ENCODE measurements at places on chromosomes 3 and 15.

GRCh38 chr3:1092771-1093170 lies at the start of gene CNTN6:
CNTN6 (plus strand) TSS chr3:1093024; CDS start chr3:1148009, 54,985 bp downstream.
- H3K27ac ChIP-seq, result no peak within 1 kb of the TSS
- H3K4me1 ChIP-seq, result no peaks in the 10 kb centered on the region
- DNase-seq, result no peak
- no peaks in the 10 kb centered on the region for H3K27me3 ChIP-seq

GRCh38 chr3:59234884-59235633 lies 185.2 kb upstream of the CFAP20DC start:
- peaks cover 9% of the 10 kb centered on the region for H3K27me3 ChIP-seq
- H3K36me3 ChIP-seq, result no peaks in the 10 kb centered on the region
- DNase-seq, result no peak
- no peaks in the 10 kb centered on the region for H3K4me1 ChIP-seq
- no peak overlapping the region for H3K27ac ChIP-seq

DNA sequence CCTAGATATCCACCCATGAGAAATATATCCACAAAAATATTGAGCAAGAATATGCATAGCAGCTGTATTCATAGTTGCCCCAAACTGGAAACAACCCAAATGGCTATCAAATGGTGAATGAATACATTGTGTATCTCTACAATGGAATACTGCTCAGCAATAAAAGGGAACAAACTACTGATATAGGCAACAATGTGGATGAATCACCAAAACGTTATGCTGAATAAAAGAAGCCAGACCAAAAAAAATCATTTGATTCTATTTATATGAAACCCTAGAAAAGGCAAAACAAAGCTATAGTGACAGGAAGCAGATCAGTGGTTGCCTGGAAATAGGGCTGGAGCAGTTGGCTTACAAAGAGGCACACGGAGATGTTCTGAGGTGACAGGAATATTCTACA lies 15.5 kb upstream of the CMTM7 start:
- no peak overlapping the region for H3K27ac ChIP-seq
- H3K4me3 ChIP-seq, result no peak overlapping the region
- DNase-seq, result no peak
- no peaks in the 10 kb centered on the region for H3K36me3 ChIP-seq

GRCh38 chr3:123618768-123619484 lies 34.1 kb upstream of the HACD2 start:
- no peaks in the 10 kb centered on the region for H3K27me3 ChIP-seq
- peaks cover 6% of the 10 kb centered on the region for H3K36me3 ChIP-seq
- DNase-seq, result no peak
- H3K4me3 ChIP-seq, result no peak overlapping the region
- peaks cover 37% of the 10 kb centered on the region for H3K4me1 ChIP-seq

DNA sequence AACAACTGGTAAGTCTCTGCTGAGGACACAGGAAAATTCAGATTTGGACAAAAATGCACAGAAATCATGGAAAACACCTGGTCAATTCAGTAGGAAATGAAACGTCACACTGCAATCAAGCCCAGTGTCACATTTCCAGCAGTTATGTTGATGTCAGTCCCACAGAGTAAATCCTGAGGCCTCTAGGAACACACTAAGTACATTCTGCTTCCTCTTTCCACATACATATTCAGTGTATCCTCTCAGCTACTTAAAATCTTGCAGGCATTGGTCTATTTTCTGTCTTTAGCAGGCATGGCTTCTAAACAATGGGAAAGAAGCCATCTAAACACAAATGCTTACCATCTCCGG lies 207.8 kb downstream of the PLCL2 start:
- no peak for DNase-seq
- no peaks in the 10 kb centered on the region for H3K36me3 ChIP-seq
- H3K27ac ChIP-seq, result no peak overlapping the region
- no peaks in the 10 kb centered on the region for H3K4me1 ChIP-seq

- DNase-seq, result no peak
- no peaks in the 10 kb centered on the region for H3K27me3 ChIP-seq
- no peak overlapping the region for H3K4me3 ChIP-seq
- no peak overlapping the region for H3K27ac ChIP-seq
- H3K36me3 ChIP-seq, result no peaks in the 10 kb centered on the region
These were observed 40.4 kb downstream of the LIPC start for GRCh38 chr15:58472221-58472620.

DNA sequence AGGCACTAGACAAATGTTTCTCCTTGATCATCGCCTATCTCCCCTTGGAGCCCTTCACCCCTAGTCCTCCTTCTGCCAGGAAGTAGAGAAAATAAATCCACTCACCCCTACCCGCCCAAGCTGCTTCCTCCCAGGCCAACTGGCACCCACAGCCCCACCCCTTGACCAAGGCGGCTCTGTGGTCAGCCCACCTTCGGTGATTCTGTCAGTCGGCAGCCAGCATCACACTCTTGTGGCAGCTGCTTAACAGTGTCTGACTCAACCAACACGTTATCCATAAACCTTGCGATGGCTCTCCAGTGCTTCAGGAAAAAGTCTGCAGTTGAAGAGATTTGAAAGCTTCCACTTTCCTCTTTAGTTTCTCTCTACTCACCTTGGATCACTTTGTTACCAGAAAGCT lies 7.6 kb downstream of the SHF start:
- no peak overlapping the region for H3K27ac ChIP-seq
- no peak overlapping the region for H3K4me3 ChIP-seq
- DNase-seq, result no peak
- H3K4me1 ChIP-seq, result peaks cover 46% of the 10 kb centered on the region
- H3K27me3 ChIP-seq, result no peaks in the 10 kb centered on the region

DNA sequence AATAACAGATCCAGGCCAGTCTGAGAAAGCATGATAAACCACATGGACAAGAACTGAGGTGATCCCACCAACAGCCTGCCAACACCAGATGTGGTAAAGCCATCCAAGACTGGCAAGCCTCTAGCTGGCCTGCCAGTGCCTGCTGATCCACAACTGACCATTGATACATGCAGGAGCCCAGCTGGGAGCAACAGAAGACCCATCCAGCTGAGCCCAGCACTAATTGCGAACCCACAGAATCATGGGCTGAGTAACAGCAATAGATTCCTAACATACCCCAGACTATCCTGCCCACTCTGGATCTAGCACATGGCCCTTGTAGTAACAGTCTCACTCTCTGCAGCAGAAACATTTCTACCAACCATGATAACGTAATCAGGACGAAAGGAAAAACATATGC lies 10.6 kb downstream of the MGLL start:
- H3K27me3 ChIP-seq, result 0 out of 3 replicates have a peak, but pooled peaks cover 5% of the 10 kb centered on the region
- peaks cover 10% of the 10 kb centered on the region for H3K4me1 ChIP-seq
- H3K4me3 ChIP-seq, result no peak overlapping the region
- H3K27ac ChIP-seq, result no peak overlapping the region

DNA sequence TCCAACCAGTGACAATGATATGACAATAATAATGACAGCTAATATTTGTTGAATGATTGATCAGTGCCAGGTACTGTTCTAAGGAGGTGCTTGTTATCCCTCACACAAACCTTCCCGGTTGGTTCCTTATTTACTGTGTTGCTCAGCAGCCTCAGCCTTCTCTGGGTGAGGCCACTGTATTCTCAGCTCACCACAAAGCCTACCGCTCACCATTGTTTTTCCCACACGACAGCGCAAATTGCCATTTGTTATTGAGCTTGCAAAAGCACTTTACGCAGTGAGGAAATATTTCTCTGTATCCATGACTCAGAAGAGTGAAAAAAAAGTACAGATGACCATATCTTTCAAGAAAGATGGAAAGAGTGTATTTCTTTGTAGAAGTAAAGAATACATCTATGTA lies 49.5 kb upstream of the PDZRN3 start:
- H3K27me3 ChIP-seq, result no peaks in the 10 kb centered on the region
- no peaks in the 10 kb centered on the region for H3K4me1 ChIP-seq
- H3K36me3 ChIP-seq, result no peaks in the 10 kb centered on the region

GRCh38 chr15:64105113-64105704 lies 9.4 kb downstream of the SNX1 start:
- no peak for DNase-seq
- H3K27ac ChIP-seq, result no peak overlapping the region
- H3K27me3 ChIP-seq, result no peaks in the 10 kb centered on the region
- H3K36me3 ChIP-seq, result peaks cover 1% of the 10 kb centered on the region
- no peak overlapping the region for H3K4me3 ChIP-seq

DNA sequence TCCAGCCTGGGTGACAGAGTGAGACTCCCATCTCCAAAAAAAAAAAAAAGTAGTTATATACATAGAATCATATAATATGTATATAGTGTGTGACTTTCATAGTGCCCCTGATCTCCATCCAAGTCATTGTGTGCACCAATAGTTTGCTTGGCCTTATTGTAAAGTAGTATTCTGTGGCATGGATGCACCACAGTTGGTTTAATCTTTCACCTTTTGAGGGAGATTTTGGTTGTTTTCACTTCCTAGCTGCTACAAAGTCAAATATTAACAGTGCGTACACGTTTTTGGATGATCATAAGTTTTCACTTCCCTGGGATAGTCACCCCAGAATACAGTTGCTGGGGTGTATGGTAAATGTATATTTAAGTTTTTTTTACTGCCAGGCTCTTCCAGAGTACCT lies 162.8 kb downstream of the PTPRG start:
- H3K4me3 ChIP-seq, result no peak overlapping the region
- DNase-seq, result no peak
- H3K36me3 ChIP-seq, result no peaks in the 10 kb centered on the region
- no peak overlapping the region for H3K27ac ChIP-seq

DNA sequence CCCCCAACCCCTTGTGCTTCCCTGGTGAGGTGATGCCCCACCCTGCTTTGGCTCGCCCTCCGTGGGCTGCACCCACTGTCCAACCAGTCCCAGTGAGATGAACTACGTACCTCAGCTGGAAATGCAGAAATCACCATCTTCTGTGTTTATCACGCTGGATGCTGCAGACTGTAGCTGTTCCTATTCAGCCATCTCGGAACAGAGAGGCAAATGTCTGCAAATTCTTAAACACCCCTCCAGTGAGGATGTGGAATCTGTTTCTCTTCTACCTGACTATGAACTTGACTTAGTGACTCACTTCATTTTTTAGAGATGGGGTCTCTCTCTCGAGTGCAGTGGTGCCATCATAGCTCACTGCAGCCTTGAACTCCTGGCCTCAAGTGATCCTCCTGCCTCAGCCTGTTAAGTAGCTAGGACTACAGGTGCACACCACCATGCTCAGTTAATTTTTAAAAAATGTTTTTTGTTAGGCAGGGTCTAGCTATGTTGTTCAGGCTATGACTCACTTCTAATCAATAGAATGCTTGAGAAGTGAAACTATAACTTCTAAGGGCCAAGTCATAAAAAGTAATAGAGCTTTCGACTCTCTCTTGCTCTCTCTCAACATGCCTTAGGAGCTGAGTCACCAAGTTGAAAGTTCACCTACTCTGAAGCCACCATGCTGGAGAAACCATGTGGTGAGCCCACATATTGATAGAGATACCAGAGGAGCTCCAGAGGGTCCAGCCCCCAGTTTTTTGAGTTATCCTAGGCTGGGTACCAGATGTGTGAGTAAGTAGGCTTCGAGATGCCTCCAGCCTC lies 11.5 kb upstream of the PARP14 start:
- H3K36me3 ChIP-seq, result no peaks in the 10 kb centered on the region
- H3K27ac ChIP-seq, result no peak overlapping the region
- no peaks in the 10 kb centered on the region for H3K27me3 ChIP-seq
- no peak overlapping the region for H3K4me3 ChIP-seq

- H3K27ac ChIP-seq, result no peak overlapping the region
- H3K4me1 ChIP-seq, result no peaks in the 10 kb centered on the region
- DNase-seq, result no peak
- H3K36me3 ChIP-seq, result no peaks in the 10 kb centered on the region
- no peak overlapping the region for H3K4me3 ChIP-seq
- H3K27me3 ChIP-seq, result no peaks in the 10 kb centered on the region
These were observed 463.0 kb downstream of the ERC2 start for GRCh38 chr3:56005196-56005805.

GRCh38 chr15:56719021-56719612 lies 14.2 kb downstream of the ZNF280D start:
- H3K27me3 ChIP-seq, result no peaks in the 10 kb centered on the region
- no peak overlapping the region for H3K27ac ChIP-seq
- no peak overlapping the region for H3K4me3 ChIP-seq
- H3K4me1 ChIP-seq, result no peaks in the 10 kb centered on the region
- no peak for DNase-seq

DNA sequence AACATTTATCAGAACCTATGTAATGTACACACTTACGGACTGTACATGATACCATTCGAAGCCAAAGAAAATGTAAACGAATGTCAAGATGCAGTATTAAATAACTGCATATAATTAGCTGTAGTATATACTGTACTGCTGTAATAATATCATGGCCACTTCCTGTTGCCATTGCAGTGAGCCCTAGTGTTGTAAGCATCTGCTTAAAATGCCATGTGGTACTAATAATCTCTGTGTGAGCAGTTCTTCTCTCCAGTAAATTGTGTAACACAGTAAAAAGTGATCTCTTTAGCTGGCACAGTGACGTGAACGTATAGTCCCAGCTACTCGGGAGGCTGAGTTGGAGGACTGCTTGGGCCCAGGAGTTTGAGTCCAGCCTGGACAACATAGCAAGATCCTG lies 8.6 kb downstream of the SPG11 start:
- H3K36me3 ChIP-seq, result peaks cover 3% of the 10 kb centered on the region
- no peaks in the 10 kb centered on the region for H3K27me3 ChIP-seq
- DNase-seq, result no peak
- no peak overlapping the region for H3K27ac ChIP-seq
- H3K4me1 ChIP-seq, result no peaks in the 10 kb centered on the region

DNA sequence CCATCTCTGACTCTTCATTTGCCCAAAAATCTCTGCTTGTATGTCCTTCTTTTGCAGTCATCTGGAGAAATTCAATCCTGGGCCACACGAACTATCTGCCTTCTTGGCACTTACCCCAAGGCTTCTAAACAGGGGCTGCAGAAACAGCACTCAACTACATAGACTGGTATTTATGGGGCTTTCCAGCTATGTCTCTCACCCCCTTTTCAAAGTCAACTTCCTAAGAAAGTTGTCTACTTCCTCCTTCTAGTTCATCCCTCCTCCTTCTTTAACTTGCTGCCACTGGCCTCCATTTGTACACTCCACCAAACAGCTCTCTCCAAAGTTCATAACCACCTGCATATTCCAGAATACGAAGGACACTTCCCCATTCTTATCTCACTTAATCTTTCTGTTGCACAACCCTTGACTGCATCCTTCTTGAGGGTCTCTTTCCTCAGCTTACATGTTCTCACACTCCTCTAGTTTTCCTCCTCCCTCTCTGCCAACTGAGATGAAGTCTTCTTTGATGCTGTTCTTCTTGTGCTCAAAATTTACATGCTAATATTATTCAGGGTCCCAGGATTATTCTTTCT lies 55.2 kb downstream of the PLD1 start:
- H3K27me3 ChIP-seq, result no peaks in the 10 kb centered on the region
- H3K36me3 ChIP-seq, result no peaks in the 10 kb centered on the region
- no peak overlapping the region for H3K27ac ChIP-seq
- no peak for DNase-seq
- peaks cover 10% of the 10 kb centered on the region for H3K4me1 ChIP-seq

All from HepG2 (cell line).